SK-MEL-5 (cell line): ENCODE measurements at places on chromosomes 6 and 20.

GRCh38 chr6:4439159-4439558 lies 303.8 kb upstream of the ECI2 start:
- no peak for DNase-seq

DNA sequence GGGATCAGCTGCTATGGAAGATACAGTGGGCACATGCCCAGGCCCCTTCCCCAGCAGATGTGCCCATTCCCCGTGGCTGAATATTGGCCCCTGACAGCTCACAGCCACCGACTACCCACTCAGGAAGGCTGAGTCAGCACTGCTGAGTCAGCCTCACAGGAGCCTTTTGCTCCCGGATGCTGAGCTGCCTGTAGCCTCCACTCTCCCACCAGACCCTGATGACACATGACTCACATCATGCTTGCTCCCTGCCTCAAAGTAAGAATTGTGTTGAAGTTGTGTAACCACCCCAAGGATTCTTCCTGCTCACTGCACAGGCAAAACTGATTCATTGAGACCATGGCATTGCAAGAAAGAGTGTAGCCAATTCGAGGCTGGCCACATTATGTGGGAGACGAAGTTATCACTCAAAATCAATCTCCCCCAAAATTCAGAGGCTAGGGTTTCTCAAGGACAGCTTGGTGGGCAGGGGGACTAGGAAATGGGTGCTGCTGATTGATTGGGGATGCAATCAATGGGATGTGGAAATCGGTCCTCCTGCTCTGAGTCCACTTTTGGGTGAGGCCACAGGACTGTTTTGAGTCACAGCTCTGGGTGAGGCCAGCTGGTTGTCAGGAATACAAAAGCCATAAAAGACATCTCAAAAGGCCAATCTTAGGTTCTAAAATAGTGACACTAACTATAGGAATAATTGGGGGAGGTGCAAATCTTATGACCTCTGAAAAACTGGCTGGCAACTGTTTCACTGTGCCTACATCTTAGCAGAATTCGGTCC lies 556.6 kb upstream of the CDH4 start:
- DNase-seq = peak; percentile 47

- no peak for DNase-seq
Observed at GRCh38 chr20:34493646-34494045, 22.6 kb upstream of the DYNLRB1 start.

DNA sequence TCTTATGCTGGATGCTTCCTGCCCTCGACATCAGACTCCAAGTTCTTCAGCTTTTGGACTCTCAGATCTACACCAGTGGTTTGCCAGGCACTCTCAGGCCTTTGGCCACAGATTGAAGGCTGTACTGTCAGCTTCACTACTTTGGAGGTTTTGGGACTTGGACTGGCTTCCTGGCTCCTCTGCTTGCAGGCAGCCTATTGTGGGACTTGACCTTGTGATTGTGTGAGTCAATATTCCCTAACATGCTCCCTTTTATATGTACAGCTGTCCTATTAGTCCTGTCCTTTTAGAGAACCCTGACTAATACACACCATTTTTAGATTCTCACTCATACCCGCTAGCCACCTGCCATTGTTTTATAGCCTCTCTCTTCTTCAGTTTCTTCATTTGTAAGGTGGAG lies 382.1 kb upstream of the TSHZ2 start:
- DNase-seq = no peak

DNA sequence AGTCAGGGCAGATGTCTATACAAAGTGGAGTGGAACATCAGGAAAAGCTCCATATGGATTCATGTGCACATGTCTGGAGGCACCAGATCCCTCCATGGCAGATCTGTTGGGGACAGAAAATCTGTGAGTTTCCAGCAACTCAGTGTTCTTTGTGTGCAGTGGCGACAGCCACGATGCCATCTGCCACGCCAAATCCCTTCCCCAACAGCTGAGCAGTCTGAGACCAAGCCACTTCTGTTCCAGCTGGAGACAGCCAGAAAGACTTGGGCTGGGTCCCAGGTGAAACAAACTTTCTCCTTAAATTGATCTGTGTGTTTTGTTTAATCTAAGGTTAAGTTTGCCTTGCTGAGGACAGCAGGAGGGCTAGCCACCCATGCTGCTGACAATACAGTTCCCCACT lies 22.9 kb downstream of the FKBP1A start:
- no peak for DNase-seq

DNA sequence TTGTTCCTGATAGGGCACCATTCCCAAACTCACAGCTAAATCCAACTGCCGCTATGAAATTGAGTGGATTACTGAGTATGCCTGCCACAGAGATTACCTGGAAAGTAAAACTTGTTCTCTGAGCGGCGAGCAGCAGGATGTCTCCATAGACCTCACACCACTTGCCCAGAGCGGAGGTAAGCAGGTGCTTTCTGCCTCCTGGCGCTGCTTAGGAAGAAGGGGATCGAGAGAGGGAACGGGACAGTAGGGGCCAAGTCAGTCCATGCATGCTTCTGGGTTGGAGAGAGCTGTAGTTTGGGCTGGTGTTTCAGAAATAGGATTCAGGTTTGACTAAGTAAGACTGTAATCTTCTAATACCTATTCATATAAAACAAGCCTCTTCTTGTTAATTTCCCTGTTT lies 63.7 kb downstream of the IGF2R start:
- no peak for DNase-seq

DNA sequence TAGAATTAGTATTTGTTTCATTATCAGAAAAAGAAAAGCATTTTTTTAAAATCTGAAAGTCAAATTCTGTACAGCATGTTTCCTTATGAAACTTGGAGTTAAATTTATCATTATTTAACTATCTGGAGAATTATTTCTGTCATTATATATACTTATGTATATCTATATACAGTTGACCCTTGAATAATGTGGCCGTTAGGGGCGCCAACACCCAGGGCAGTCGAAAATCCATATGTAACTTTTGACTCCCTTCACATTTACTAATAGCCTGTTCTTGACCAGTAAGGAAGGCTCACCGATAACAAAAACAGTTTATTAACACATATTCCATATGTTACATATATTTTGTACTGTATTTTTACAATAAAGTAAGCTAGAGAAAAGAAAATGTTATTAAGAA lies 341.2 kb downstream of the ADGRB3 start:
- peak; percentile 48 for DNase-seq

DNA sequence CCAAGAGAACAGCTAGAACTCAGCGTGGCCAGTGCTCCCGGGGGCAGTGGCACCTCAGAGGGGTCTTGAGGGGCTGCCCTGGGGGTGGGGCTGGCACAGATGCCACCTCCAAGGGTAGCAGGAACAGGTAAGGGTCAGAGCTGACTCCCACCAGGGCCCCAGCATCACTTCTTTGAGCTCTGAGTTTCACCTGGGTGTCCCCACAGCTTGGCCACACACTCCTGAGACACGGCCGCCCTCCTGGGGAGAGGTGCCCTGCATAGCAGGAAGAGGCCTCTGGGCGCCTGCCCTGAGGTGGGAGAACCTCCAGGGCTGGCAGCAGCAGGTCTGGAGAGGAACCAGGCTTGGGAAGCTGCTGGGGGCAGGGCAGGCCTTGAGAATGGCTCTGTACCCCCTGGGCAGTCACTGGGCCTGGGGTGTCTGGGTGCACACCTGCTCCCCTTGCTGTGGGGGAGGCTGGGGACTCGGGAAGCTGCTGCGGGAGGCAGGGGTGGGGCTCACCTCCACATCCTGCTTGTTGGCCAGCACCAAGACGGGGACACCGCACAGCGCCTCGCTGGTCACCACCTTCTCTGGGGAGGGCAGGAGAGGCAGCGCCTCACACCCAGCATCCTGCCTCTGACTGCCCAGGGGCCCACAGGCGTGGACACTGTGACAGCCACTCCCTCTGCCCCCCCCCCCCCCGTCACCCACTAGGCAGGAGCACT lies 5.0 kb downstream of the TNFRSF6B start:
- no peak for DNase-seq

DNA sequence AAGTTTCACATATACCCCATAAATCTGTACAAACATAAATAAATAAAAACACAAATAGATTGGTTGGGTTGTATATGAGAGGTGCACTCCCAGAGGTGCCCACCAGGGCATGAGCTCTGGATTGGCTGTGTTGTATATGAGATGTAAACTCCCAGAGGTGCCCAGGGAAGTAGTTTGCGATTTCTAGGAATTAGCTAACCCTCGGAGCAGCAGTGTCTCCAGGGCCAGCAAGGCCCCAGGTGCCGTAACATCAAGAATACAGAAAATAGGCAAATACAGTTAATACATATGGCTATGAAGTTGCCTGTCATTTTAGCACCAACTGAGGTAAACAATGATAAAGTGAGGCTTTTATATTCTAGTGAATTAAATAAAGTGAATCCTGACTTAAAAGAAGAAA lies 5.4 kb upstream of the GINM1 start:
- DNase-seq = peak; percentile 60

- no peak for DNase-seq
Observed at GRCh38 chr6:119612176-119612891, 262.8 kb upstream of the MAN1A1 start.

DNA sequence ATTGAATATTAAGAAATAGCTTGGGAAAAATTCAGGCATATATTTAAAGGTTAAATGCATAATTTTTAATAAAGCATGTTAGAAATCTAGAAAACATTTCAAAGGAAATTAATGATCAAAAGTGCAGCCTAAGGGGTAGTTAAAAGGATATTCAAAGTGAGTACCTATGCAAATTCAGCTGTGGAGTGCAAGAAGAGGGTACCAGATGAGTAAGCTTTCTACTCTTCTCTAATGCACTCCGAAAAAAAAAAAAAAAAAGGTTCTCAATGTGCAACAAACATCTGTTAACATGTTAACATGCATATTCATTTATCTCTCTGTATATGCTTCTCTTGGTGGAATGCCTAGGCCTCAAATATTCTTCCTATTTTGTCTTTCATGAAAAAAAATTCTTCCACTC lies 32.0 kb upstream of the KATNA1 start:
- no peak for DNase-seq

DNA sequence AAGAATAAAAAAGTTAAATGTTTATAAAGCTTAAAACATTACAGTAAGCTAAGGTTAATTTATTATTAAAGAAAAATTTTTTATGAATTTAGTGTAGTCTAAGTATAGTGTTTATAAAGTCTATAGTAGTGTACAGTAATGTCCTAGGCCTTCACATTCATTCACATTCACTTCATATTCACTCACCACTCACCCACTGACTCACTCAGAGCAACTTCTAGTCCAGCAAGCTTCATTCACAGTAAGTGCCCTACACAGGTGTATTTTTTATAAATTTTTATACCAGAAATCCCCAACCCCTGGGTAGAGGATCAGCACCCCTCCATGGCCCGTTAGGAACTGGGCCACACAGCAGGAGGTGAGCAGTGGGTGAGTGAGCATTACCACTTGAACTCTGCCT lies 24.3 kb upstream of the ADGRF1 start:
- DNase-seq = no peak

GRCh38 chr20:15818651-15819071 lies 754.6 kb downstream of the KIF16B start:
- DNase-seq = no peak

DNA sequence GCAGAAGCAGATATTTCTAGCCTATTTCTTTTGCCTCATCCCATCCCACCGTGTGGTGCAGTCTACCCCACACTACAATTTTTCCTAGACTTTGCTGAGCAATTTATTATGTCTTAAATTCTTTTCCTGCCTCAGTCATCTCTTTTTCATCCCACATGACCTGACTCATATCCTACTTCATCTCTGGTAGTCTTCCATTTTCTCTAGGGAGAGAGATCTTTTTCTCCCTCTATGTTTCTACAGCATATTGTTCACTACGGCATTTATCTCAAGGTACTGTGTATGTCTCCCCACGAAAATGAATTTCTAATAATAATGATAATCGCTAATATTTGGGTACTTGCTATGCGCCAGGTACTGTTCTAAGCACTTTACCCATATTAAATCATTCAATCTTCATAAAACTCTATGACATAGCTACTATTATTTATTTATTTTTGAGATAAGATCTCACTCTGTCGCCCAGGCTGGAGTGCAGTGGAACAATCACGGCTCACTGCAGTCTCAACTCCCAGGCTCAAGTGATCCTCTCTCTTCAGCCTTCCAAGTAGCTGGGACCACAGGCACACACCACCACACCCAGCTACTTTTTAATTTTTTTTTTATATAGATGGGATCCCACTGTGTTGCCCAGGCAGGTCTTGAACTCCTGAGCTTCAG lies 15.6 kb downstream of the PDSS2 start:
- DNase-seq = no peak

GRCh38 chr6:64459411-64459944 lies 823.9 kb downstream of the PHF3 start:
- DNase-seq = no peak

- no peak for DNase-seq
Observed at GRCh38 chr6:90110971-90111370, 185.7 kb downstream of the BACH2 start.

GRCh38 chr6:106997392-106998158 lies 23.0 kb upstream of the CD24 start:
- DNase-seq = peak; percentile 76

DNA sequence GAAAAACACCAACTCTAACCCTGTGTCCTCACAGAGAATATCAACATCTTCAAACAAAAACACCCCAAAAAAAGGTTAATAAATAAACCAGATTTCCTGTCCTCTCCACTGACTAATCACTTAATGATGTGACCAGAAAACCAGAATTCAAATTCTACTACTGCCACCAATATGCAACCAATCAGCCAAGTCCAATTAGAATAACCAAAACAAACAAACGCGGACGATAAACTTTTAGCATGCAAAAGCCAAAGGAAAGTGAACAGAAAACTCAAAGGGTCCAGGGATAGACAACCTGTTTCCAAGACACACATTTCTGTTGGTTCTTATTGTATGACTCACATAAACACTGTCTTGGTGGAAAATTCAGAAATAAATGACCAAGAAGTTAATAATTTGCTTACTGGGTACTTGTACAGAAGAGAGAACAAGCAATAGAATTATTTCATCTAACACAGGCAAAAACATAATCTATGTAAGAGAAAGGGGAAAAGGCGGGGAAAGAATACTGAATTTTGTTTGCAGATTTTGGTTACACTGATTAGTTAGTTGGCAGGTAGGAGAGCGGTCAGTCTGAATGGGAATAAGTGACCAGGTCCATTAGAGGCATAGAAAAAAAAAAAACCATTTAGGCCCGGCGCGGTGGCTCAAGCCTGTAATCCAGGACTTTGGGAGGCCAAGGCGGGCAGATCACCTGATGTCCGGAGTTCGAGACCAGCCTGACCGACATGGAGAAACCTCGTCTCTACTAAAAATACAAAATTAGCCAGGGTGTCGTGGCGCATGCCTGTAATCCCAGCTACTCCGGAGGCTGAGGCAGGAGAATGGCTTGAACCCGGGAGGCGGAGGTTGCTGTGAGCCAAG lies 34.1 kb downstream of the HFE start:
- DNase-seq = no peak

- DNase-seq = no peak
Observed at GRCh38 chr6:68126089-68126749, 508.9 kb upstream of the ADGRB3 start.

DNA sequence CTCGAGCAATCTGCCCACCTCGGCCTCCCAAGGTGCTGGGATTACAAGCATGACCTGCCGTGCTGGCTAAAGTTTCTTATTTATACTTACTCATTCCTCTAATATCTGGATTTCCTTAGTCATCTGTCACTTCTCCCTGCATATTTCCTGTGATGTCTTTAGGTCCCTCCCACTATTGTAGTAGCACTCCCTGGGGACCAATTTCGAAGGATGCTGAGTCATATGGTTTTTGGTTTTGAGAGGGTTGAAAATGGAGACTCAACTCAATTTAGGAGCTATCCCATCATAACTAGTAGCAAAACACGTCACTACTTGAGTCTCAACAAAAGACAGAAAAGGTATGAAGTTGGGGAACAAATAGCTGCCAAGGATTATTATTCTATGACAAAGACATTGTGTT lies 20.2 kb downstream of the MCUR1 start:
- DNase-seq = peak; percentile 52

GRCh38 chr20:63267691-63268090 lies 4.9 kb upstream of the ARFGAP1 start:
- no peak for DNase-seq

GRCh38 chr20:55266361-55266760 lies 739.0 kb downstream of the CBLN4 start:
- DNase-seq = no peak
